ENCODE measurements at places on chromosomes 1 and 21.

GRCh38 chr1:15014516-15014915 is 139.0 kb upstream of the TMEM51 start:
- DNase-seq = no peak

DNA sequence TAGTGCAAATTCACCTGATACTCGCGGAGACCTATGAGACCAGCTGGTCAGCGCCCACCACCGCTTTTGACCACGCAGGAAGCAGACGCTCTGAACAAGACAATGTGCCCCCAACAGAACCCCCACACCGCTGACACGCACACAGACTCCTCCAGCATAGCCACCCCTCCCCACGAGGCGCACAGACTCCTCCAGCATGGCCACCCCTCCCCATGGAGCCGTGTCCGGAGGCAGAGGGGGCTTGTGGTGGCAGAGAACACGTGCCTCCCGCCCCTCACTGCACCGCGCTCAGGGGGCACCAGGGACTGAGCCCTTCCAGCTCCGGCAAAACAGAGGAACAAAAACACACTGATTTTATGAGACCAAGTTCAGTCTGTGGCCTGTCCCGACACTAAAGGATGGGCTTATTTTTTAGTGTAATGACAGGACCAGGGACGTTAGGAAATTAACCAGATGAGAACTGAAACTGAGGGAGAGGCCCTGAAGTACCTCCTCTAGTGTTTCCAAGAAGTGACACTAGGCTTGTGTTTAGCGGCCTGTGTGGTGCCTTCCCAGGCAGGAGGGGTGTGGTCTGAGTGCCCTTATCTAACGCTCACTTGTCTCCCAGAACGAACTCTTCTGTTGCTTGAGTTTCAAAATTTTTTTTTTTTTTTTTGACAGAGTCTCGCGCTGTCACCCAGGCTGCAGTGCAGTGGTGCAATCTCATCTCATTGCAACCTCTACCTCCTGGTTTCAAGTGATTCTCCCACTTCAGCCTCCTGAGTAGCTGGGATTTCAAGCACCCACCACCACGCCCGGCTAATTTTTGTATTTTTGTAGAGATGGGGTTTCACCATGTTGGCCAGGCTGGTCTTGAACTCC is 10.0 kb upstream of the AGPAT3 start:
- no peak for DNase-seq

- no peak for DNase-seq
Observed at GRCh38 chr1:234458352-234459017, 20.5 kb downstream of the TARBP1 start.

- DNase-seq = no peak
Observed at GRCh38 chr1:110638556-110638955, 32.4 kb upstream of the KCNA2 start.

DNA sequence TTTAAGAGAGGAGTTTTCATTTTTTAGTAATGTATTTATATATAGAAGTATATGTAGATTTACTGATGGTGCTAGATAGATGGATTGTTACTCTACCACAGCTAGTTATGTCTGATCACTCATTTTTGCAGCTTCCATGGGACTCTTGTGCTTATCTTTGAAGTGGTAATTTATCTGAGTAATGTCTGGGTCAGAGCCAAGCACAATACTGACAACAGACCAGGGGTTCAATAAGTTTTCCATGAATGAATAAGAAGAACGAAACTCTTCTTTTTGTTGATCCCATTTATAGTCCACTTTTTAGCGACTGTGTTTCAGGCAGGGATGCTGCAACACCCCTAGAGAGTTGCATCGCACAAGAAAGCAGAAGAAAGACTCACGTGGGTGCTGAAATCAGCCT is 935.2 kb downstream of the PLA2G4A start:
- no peak for DNase-seq

- no peak for DNase-seq
Observed at GRCh38 chr1:19074902-19075721, 118.6 kb upstream of the IFFO2 start.

GRCh38 chr1:17460219-17460618 is 20.7 kb upstream of the RCC2 start:
- no peak for DNase-seq

- DNase-seq = no peak
Observed at GRCh38 chr1:5333291-5333690, 658.9 kb downstream of the NPHP4 start.

- no peak for DNase-seq
Observed at GRCh38 chr21:37673801-37674575, 242.3 kb downstream of the KCNJ6 start.

GRCh38 chr1:78005755-78006154 is 1.0 kb downstream of the DNAJB4 start:
- DNase-seq = peak; percentile 68

DNA sequence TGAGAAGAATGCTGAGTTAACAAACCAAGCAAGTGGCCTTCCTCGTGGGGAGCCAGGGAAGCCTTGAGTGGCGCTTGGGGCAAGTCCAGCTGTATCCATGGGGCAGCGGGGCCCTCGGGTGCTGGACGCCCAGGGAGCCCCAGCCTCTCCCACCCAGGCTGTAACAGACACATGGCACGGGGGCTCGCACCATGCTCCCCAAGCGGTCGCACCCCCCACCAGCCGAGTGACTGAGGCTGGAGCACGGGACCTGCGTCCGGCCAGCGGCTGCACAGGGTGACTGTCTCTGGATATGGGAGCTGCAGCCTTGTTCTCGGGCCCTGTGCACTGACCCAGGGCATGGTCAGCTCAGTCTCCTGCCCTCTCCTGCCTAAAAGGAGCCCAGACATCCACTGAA is 53.9 kb upstream of the ACTRT2 start:
- no peak for DNase-seq

DNA sequence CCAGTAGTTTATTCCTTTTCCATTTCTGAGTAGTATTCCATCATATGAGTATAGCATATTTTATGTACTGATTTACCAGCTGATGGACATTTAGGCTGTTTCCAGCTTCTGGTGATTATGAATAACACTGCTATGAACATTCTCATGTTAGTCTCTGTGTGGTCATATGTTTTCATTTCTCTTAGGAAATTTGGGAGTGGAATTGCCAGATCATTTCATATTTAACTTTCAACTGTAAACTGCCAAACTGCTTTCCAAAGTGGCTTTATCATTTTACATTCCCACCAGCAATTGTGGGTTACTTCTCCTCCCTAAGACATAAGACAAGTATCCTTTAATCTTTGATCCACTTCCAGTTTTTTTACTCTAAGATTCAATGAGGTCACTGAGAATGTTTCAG is 85.7 kb upstream of the RALGPS2 start:
- DNase-seq = no peak

- no peak for DNase-seq
Observed at GRCh38 chr1:101003012-101003650, 22.5 kb downstream of the DPH5 start.

DNA sequence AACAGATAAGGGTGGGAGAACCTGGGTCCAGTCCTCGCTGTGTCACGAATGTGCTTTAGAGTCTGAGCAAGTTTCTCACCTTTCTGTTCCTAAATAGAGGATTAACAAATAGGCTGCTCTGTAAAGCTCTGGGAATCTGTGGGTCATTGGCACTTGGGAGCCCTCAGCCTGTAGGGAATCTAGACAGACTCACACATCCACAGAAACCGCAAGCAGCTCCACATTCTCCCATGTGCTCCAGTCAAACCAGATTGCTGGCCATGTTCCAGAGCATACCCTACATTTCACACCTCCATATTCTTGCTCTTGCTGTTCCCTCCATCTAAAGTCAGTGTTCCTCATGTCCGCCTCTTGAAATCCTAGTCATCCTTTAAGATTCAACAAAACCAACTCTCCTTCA is 7.8 kb upstream of the AHCYL1 start:
- no peak for DNase-seq

DNA sequence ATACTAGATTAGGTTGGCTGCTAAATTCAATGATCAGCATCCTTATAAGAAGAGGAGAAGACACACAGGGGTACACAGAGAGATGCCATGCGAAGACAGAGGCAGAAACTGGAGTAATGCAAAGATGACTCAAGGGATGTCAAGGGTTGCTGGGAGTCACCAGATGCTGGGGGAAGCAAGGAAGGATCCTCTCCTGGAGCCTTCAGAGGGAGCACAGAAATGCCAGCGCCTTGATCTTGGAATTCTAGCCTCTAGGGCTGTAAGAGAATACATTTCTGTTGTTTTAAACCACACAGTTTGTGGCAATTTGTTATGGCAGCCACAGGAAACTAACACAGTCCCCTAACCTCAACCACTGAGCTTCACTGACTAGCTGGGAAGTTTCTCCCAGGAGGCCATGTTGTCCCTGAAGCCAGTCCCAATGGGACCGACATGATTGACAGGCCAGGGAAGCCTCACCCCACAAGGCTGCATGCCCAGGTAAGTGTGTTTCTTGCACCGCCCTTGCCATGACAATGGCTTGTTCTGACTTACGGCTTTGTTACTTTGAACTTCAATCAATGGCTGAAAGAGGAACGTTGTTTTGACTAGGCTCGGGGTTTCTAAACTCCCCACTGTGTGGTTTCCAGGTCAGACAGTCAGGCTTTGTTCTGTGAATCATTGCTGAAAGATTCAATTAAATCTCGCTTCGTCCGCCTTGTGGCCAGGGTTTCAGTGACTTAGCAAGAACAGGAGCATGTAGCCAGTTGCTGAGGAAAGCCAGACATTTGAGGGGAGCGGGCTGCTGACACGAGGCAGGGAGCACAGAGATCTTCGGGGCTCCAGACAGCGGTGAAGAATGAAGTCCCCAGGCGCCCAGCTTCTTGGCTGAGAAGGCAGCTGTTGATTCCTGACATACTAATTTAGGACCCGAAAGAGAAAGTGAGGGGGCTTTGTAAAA is 62.3 kb downstream of the RUNX1 start:
- no peak for DNase-seq
